ENCODE measurements at places on chromosomes 13 and 19. TPM values are rescaled to one million over a fixed set of nuclear protein-coding genes. Genes with fewer than 3 reads are reported as not detected.

Gene LAIR2
- not detected for total RNA-seq

Gene SLITRK1
- total RNA-seq, result not detected

Gene CTU1
- 40.8 TPM for total RNA-seq

Gene USHBP1
- total RNA-seq, result not detected

Gene PLK5
- total RNA-seq, result not detected

Gene PRR22
- 5.6 TPM for total RNA-seq

DNA sequence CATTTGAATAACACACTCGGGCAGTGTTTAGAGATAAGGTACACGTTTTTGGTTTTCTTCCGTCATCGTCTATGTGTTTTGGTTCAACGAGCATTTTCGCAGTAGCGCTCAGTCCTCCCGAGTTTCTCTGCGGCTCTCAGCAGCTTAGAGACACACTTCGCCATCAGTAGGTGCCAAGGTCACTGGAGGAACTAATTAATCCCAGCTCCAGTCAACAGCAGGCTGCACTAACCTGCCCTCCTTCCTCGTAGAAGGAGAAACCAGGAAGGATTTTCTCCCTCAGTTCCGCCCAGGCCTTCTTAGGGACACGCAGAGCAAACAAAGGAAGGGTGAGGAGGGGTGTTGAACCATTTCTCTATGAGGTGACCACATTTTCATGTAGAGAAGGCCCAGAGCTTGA is 12.6 kb downstream of the MBNL2 start:
- no peak for DNase-seq

DNA sequence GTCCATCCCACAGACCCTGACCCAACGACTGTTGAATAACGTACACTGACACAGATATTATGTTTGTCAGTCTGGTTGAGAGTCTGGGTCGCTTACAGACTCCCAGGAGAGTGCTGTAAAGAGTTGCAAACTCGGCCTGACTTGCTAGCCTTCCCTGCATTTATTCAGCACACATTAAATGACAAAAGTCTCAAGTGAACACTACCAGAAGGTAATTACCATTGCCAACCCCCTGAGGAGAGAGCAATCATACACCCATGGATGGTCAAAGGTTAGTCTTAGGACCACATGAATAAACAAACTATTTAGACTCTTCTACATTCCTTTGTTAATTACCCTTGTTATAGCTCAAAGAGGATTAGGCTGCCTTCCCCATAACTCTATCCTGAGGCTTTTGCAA is 1048.6 kb downstream of the PCDH17 start:
- no peak for DNase-seq

DNA sequence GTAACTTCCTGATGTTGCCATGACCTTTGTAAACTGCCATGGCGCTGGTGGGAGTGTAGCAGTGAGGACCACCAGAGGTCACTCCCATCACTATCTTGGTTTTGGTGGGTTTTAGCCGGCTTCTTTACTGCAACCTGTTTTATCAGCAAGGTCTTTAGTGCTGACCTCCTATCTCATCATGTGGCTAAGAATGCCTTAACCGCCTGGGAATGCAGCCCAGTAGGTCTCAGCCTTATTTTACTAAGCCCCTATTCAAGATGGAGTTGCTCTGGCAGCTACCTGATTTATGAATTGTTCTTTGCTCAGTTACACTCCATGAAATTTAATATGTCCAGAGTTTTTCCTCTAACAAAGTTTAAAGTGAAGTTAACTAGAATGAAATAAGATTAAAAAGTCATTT is 4.6 kb upstream of the EPS15L1 start:
- no peak for DNase-seq

DNA sequence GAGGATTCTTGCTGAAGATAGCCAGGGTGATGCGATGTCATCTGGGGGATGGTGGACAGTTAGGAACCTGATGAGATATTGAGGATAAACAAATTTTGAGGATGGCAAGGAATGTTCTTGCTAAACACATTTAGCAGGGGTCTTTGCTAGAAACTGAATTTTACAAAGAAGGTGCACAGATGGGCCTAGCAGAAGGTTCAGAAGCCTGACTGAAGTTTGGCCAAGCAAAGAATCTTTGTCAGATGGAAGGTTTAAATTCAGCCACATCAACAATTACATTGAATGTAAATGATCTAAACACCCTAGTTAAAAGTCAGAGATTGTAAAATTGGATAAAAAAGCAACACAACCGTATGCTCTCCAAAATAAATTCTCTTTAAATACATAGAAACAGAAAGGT is 68.8 kb downstream of the WASF3 start:
- DNase-seq, result no peak

- DNase-seq, result peak; percentile 66
Observed at GRCh38 chr13:48126944-48127830, 32.3 kb upstream of the MED4 start.

GRCh38 chr19:35299523-35300338 is 7.8 kb downstream of the MAG start:
- no peak for DNase-seq

DNA sequence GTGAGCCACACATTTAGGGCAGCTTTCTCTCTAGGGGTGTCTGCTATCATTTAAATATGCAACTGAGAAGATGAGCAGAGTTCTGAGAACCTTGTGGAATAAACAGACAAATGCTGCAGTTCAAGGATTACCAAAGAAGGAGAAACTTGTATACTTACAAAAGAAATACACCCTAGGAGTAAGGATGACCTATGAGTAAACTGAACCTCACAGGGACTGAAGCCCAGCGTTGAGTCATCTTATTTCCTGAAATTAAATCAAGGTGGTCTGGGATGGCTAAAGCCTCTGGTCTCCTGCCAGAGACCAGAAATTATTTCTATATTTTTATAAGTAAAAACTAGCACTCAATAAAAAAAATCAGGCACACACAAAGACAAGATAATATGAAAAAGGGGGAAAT is 40.1 kb downstream of the FAM216B start:
- DNase-seq, result peak; percentile 64

GRCh38 chr13:92590503-92590908 is 636.1 kb upstream of the GPC6 start:
- peak; percentile 2 for DNase-seq

DNA sequence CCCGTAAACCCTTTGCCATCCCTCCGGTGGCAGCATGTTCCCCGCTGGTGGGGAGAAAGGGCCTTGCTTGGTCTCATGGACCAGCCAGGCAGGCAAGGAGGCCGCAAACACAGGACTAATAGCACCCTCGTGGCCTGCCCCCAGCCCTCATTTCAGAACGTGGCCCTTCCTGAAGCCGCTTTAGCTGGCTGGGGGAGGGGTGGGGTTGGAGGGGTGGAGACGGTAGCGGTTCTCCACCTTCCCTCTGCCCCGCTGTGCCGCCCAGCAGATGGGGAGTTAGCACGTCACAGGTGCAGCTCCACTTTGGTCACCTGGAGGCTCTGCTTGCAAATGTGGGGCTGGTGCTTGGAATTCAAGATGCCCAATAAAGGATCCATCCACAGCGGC is 59.3 kb upstream of the URI1 start:
- DNase-seq, result no peak

GRCh38 chr13:86882835-86883234 is 788.3 kb upstream of the SLITRK5 start:
- no peak for DNase-seq

DNA sequence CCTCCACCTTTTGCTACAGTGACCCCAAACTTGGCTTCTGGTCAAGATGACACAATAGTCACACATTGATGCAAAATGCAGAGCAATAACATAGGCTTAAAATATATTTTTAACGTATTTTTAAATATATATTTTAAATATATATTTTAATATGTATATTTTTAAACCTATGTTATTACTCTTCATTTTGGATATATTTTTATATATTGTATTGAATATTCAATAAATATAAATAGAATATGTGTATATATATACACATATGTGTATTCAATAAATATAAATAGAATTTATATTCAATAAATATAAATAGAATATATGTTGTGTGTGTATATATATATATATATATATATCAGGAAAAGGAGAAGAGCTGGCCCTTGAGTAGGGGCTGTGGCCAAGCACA is 115.6 kb downstream of the POU4F1 start:
- no peak for DNase-seq

- no peak for DNase-seq
Observed at GRCh38 chr13:101916108-101916774, 463.8 kb downstream of the ITGBL1 start.

DNA sequence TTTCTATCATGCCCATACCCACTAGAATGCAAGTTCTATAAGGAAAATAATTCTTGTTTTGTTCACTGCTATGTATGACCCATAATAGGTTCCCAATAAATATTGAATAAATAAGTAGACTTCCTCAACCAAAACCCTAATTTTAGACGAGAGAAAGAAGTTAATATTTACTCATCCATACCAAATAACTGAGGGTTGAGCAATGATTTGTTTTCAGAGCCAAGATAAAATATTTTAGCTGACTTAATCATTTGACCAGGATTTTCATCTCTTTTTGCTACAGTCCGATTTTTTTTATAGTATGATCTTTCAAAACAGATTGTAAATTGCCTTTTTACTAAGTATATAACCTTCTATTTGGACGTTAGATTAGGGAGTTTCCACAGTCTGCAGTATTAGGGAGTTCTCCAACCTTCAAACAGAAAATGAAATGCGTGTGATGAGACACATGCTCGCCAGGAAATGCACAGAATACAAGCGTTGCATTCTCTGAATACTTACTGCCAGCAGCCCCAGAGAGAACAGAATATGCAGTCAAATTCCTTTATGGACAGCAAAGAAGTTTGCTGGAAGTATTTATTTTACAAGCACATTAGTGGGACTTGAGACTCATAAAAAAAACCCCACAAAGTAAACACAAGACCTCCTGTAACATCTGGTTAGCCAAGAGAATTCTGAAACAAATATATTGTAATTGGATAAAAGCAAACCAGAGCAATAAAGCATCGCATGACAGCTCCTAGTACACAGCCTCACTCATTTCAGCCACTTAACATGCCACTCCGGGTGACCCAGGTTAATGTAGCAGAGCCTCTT is 230.0 kb downstream of the MYO16 start:
- DNase-seq, result peak; percentile 30

DNA sequence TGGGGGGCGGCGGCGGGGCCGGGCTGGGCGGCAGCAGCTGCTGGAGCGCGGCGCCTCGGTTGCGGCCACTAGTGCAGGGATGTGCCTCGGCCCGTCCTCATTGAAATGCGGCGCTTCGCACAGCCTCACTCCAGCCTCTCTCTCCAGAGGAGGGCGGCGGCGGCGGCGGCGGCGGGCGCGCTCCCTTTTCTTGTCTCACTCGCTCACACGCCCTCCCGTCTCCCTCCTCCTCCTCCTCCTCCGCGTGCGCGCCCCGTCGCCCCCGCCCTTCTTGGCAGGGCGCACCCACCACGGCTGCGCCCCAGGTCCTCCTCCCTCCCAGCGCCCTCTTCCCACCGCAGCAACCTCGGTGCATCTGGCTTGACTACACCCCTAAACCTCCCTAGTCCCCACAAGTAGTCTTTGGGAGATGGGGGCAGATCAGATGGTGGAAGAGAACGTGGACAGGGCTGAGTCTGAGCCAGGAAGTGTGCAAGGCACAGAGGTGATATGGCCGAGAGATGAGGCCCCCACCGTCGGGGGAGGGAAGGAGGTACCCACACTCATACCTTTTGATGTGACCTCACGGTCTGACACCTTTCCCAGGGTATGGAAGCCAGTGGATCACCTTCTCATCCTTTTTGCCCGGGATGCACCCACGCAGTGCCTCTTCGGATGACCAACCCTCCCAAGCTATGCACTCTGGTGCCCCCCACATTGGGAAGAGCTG is at the start of gene DCLK1:
DCLK1 (minus strand) TSS at position 161 of the 709 bp plus-strand sequence.
- DNase-seq, result no peak

GRCh38 chr19:4577020-4577782 is 17.7 kb upstream of the SEMA6B start:
- DNase-seq, result peak; percentile 47

DNA sequence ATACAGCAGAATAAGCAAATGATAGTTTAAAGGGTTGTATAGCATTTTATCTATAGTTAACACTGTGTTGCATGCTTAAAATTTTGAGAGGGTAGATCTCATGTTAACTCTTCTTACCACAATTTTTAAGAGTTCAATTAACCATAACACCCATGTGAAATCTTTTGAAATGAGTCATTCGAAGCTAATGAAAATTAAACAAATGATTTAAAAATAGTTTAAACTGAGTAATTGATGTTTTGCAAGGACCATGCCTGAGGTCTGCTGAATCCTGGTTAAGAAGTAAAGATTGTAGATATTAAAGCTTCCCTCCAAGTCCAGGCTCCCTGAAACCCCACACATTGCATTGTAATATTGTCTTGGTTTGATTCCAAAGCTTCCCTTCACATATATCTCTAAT is 176.7 kb upstream of the RNF113B start:
- no peak for DNase-seq

Measured in PC-3 (cell line).